ENCODE measurements at places on chromosomes 3 and 15.

GRCh38 chr15:61794881-61795280 is 265.4 kb downstream of the VPS13C start:
- no peak for DNase-seq

DNA sequence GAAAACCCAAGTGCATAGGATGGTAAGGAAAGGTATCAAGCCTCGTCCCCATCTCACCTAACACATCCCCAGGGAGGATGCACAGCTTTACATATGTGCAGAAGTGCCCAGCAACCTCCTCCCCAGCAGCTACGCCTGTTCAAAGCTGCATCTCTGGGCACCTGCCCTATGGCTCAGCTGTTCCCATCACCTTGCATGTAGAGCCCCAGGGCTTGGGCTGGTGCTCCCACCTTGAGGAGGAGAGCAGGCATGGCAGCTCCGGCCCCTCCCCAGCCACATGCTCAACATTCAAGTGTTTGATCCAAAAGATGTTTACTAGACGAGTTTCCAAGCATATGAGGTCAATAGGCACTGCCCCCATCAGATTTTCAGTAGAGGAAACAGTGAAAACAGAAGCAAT is 173.5 kb downstream of the ATP10A start:
- no peak for DNase-seq

DNA sequence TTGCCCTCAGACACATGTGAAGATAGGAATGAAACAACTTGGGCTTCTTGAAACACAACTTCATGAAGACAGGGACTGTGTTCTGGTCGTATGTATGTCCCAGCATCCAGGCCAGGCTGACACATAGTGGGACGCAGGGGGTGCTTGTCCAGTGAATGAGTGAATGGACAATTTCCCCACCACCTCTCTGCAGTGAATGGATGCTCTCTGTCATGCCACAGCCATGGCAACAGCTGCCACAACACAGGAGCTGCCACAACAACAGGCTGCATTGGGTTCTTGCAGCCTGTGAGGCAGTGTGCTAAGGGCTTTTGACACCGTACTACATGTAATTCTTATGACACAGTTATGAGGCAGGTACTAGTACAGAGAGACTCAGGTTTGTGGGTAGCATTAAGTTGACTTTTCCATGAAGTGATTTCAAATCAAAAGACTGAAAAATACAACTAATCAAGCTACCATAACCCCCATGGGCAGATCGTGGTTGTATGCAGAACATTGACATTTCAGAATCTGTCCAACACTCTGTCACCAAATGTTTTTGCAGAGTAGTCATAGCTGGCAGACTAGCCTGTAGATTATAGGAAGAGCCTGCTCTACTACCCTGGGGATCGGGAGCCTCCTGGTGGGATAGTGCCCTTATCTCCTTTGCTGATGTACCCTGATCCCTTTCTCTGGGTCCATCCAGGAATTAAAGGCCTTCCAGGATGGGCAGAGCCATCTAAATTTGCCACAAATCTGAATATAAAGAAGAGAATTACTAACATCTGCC is 40.8 kb downstream of the CLSTN2 start:
- no peak for DNase-seq

DNA sequence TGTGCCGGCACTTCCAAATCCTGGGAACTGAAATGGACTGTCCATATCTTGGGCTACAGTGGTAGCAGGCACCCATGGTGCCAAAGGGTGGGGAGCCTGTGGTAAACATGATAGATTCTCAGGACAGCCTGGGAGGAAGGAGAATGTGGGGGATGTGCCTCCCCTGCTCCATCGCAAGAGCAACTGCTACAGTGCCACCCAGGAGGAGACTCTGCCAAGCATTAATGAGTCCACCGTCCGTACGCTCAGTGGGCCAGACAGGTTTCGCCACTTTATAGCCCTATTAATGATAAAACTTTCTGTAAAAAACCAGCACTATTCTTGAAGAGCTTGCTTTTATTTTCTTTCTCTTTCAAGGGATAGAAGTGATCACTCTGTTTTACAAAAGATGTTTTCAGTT is 75.2 kb downstream of the FMN1 start:
- DNase-seq, result no peak

DNA sequence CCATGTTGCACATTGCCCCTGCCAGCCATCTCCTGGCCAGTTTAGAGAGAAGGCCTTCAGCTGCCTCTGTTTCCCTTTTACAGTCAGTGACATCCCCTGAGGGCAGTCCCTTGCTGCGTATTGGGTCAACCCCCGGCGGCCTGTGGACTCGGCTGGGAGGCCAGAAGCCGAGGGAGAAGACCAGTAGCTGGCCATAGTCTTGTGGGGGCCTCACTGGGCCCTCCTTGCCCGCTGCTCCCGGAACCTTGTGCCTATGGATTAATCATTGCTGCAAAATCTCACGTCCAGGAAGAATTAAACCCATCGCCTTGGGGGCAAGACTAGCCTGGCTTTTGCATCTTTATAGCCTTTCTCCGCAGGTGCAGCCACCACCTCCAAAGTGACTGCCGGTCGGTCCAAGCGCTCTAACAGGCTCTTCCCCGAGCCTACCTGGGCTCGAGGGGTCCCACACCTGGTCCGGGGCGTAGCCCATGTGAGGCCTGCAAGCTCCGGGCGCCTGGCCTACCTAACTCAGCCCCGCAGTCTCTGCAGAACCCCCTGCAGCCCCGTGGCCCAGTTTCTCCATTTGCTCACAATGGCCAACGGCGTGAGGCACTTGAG is 870 bp upstream of the CHAC1 start:
- DNase-seq, result no peak

DNA sequence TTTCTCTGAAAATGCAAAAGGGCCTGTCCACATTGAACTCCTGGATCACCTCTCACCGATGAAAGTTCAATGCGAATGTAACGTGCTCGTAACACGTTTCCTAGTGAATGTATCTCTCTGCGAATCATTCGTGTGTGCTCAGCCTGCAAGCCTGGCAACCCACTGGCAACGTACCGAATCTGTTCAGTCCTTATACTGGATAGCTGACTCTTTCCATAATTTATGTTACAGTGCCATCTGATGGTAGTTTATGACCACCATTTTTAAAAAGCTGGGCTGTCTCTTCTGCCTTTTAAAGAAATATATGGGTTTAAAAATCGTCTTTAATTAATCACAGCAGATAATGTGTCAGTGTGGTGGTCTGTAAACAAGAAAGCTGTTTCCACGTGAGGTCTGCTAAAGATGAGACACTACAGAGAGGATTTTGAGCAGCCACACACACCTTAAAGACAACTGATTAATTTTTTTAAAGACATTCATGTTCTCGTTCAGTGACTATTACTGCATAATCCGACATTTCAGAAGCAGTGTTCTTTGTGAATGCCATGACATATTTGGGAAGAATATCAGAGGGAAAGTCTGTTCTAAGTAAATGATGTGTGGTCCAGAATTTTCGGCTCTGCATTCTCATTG is 69.4 kb upstream of the FOXP1 start:
- DNase-seq, result peak; percentile 28

DNA sequence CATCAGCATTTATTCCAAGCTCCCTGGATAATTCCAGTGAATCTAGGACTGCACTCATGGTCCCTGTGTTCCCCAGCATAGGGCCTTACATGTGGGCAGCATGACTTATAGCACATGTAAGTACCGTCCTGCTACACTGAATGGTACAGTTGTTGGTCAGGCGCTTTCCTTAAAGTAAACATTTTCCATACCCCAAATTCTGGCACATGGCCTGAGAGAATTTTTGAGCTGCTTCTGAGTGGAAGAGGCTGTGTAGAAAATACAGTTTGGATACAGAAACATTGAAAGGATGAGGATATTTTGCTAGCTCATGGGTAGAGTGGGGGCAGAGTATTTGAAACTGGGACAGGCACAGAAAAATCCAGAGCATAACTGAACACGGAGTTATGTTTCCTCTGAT is 27.6 kb downstream of the CORO2B start:
- no peak for DNase-seq

DNA sequence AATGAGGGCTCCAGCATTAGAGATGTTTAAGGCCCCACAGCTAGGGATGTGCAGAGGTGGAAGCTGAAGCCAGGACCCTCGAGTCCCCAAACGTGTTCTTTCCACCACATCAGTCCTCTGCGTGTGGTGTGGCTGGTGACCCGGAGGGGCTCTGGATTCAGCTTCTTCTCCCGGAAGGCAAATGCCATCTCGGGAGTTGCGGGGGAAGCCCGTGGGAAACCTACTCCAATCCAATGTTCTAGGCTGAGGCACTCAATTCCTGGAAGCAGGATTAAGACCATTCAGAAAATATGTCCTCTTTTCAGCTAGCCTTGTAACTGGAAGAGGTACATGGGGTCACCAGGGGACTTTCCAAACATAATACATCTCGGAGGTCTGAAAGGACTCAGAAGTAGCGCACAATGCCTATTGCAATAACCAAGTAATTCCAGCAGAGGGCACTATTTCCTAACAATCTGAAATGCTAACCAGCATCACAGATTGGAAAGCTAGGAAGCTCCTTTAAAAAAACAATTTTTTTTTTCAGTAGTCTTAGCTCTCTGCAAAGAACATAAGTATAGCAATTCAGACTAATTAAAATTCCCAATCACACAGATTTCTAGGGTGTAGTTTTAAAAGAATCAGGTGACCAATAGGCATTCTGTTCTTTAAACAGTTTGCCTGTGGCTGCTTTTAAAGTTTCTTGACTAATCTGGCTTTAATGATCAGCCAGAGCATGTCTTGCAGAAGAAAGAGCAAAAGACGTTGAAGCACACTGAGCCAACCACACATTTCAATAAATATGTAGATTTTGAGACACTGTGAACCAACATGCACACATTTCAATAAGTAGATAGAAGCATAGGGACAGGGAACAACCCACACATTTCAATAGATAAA is 36.1 kb downstream of the BNC1 start:
- DNase-seq, result peak; percentile 60
